Breast epithelium (tissue), 4 donors: ENCODE measurements at places on chromosomes 11 and 22. TPM values are rescaled to one million over a fixed set of nuclear protein-coding genes. Genes with fewer than 3 reads are reported as not detected.

- peak; percentile 92 for DNase-seq
Measured at GRCh38 chr11:113875234-113876073, at the start of gene USP28. Gene USP28, minus strand, starts transcription at chr11:113875572. Its CDS starts 71 bp downstream, at chr11:113875501.

- peak; percentile 87 for DNase-seq
Measured at GRCh38 chr11:61695917-61696316, 15.7 kb downstream of the DAGLA start.

DNA sequence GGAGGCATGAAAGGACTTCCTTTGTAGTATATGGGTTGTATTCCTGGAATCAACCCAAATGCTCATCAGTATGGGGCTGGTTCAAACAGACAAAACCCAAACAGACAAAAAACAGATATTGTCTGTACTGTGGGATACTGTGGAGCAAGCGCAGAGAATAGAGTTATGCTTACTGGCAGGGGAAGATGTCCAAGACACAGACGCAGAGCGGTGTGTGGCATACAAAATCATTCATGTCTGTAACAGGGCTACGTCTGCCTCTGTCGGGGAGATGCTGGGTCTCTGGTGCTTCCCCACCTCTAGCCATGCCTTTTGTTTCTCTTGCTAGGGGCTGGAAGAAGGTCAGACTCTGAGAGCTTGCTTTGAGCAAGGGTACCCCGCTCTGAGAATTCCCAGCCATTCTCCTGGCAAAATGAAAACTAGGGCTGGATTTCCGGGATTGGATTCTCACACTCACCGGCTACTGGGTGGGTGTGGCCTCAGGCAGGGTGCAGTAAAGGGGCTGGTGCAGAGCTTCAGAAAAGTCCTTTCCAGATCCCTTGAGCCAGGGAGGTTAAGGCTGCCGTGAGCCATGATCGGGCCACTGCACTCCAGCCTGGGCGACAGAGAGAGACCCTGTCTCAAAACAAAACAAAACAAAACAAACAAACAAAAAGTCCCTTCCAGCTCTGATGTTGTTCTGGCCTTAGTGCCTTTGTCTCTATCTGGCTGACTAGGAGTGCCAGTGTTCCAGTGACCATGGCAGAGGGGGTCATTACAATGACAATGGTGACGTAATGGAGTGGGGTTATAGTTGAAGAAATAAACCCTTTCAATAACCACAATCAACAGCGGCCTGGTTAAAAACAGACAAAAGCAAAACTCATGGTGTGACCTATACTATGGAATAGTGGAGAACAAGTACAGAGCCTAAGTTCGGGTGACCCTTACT lies 2.9 kb upstream of the ABCC8 start:
- DNase-seq = no peak

GRCh38 chr11:112229159-112229558 lies 2.9 kb downstream of the PTS start:
- no peak for DNase-seq

- no peak for DNase-seq
Measured at GRCh38 chr11:125348674-125349309, 147.3 kb downstream of the FEZ1 start.

CLMP gene
- 70.8 TPM for total RNA-seq

KCNK4 gene
- total RNA-seq = 2.3 TPM

GRCh38 chr11:62122076-62122475 lies 1.7 kb upstream of the INCENP start:
- DNase-seq = no peak

SHANK2 gene
- total RNA-seq = 1.3 TPM

MAPK8IP1 gene
- total RNA-seq = 7.2 TPM

WT1 gene
- total RNA-seq = 0.66 TPM

GRCh38 chr11:65053827-65054508 lies 4.4 kb downstream of the NAALADL1 start:
- DNase-seq = no peak

EHF gene
- 132 TPM for total RNA-seq

DNA sequence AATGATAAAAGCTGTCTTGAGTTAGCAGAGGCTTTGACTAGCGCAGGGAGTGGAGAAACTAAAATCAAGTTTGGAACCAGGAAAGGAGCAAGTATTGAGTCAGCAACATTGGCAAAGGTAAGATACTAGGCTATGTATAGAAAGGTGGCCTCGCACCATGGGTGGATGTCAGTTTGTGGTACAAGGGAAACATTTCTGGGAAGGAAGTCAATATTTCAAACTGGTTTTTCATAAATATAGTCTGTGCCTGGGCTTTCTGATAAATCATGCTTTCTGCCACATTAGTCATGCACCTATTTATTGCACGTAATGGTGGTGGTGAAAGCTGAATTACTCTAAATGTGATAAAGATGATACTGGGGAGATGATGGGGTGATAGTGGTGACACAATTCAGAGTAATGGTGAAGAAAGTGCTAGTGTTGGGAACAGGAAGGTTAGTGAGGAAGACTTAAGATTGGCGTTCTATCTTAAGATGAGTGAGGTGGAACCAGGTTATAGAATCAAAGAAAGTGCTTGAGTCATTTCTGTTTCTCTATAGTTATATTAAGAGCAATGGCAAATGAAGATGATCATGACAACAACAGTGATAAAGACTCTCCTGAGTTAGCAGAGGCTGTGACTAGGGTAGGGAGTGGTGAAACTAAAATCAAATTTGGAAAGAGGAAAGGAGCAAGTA lies 729.0 kb downstream of the FAM181B start:
- no peak for DNase-seq

DNA sequence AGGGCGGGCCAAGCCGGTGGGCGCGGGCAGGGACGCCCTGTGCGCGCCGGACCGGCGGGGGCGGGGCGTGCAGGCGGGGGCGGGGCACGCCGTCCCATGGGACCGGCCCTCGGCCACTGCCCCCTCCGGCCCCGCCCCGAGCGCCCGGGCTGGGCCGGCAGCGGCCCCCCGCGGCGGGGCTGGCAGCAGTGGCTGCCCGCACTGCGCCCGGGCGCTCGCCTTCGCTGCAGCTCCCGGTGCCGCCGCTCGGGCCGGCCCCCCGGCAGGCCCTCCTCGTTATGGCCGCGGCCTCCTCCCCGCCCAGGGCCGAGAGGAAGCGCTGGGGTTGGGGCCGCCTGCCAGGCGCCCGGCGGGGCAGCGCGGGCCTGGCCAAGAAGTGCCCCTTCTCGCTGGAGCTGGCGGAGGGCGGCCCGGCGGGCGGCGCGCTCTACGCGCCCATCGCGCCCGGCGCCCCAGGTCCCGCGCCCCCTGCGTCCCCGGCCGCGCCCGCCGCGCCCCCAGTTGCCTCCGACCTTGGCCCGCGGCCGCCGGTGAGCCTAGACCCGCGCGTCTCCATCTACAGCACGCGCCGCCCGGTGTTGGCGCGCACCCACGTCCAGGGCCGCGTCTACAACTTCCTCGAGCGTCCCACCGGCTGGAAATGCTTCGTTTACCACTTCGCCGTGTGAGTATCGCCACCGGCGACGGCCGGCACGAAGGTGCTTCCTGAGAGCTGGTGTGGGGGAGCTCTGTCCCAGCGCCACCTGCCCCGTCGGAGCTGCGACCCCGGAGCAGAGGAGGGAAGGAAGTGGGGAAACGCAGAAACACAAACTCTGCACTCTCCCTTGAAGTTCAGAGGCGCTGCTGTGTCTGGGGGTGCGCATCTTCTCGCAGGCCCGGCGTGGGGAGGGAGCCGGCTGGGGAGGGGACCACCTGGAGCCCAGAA lies at the start of gene KCNQ1:
TSS of gene KCNQ1 (plus strand) at position 188 of the 925 bp plus-strand sequence. CDS start at position 279, 91 bp downstream.
- DNase-seq = no peak

SLC16A8 gene
- total RNA-seq = 1.3 TPM

GRCh38 chr22:33659448-33659847 lies 260.8 kb downstream of the LARGE1 start:
- DNase-seq = no peak

- no peak for DNase-seq
Measured at GRCh38 chr11:87724358-87724757, 450.9 kb downstream of the RAB38 start.

GRCh38 chr11:67583247-67584204 lies at the start of gene GSTP1:
Gene GSTP1, plus strand, starts transcription at chr11:67583812. Its CDS starts 32 bp downstream, at chr11:67583844.
- DNase-seq = peak; percentile 81

GRCh38 chr11:115069599-115069998 lies 391.3 kb downstream of the NXPE2 start:
- no peak for DNase-seq

- DNase-seq = no peak
Measured at GRCh38 chr11:72375241-72375960, 58.9 kb downstream of the CLPB start.

GALR3 gene
- 0.44 TPM for total RNA-seq

- DNase-seq = no peak
Measured at GRCh38 chr11:14872032-14872431, 20.0 kb downstream of the CYP2R1 start.

DNA sequence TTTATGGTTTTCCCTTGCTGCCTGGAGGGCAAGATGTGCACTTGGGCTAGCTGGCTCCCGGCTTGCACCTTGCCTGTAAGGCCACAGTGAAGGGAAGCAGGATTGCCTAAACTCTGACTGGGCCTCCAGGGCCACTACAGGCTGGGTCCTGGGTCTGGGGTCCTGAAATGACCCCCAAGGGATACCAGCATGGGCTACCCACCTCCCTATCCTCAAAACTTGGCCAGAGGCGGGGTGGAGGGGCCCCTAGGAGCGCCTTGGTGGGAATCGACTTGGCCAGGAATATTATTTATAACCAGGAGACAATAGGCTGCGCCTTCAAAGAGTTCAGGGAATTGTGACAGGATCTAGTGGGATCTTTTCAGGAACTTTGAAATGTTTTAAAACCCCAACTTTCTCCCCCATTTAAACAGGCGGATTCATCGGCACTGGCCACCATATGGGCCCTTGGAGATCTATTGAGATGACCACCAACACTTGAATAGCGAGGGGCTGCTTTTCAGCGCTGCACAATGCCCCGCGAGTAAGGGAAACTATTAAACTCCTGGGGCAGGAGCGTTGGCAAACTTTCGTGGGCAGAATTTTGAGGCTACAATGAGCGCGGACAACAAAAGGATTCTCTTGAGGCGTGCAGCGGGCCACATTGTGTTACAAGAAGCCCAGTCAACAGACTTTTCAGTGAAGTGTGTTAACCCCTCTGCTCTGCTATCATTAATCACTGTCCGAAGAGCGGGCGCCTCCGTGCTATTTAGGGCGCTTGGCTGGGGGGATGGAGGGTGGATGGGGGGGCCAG lies 15.2 kb downstream of the PAX6 start:
- DNase-seq = no peak

DNA sequence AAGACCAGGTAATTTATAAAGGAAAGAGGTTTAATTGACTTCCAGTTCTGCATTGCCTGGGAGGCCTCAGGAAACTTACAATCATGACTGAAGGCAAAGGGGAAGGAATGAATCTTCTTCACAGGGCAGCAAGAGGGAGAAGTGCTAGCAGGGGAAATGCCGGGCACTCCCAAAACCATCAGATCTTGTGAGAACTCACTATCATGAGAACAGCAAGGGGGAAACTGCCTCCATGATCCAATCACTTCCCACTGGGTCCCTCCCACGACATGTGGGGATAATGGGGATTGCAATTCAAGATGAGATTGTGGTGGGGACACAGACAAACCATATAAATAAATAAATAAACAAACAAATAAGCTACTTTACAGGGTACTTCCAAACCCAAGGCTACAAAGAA lies 28.8 kb upstream of the EXPH5 start:
- no peak for DNase-seq

DNA sequence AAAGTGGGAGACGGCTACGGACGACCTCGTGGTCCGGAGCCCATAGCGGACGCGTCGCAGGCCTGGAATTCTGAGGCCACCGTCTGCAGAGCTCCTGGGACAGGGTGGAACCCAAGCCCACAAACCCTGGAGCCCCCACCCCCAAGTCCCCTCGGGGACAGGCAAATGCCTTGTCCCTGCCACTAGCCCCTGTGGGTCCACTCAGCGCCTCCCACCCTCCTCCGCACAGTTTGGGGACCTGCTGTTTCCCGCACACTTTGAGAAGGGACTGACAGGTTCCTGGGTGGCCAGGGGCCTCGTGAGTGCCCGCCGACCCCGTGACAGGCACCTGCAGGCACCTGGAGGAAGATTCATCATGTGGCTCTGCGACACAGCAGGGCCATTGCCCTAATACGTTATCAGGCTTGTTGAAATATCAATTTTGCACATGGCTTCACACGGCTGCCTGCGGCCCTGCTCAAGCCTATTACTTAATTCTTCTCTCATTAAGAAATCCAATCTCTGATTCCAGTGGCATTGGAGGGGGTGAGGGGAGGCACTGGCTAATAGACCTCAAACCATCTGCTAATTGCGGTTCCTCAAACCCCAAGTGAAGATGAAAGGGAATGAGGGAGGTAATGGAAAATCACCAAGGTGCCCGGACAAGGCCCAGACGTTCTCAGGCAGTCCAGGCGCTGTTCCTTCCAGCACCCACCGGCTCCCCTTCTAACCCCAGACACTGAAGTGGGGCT lies 672.5 kb downstream of the BRD1 start:
- no peak for DNase-seq

SCYL1 gene
- 74.1 TPM for total RNA-seq

DNA sequence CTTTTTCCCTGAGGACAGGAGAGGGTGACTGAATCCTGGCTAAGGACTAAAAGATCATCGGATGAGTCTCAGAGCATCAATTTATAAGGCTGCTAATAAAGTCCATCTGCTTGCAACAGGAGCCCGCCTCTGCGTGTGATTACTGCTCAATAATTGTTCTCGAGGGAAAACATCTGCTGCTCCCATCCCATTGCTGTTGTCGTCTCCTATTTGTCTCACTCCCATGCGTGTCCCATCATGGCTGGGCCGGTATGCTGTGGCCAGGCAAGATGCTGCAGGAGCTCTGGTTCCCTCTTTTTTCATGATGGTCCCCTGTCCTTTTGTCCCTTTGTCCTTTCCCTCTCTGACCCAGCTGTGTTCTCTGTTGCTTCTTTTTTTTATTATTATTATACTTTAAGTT lies 121.2 kb downstream of the SPATA19 start:
- no peak for DNase-seq

DNA sequence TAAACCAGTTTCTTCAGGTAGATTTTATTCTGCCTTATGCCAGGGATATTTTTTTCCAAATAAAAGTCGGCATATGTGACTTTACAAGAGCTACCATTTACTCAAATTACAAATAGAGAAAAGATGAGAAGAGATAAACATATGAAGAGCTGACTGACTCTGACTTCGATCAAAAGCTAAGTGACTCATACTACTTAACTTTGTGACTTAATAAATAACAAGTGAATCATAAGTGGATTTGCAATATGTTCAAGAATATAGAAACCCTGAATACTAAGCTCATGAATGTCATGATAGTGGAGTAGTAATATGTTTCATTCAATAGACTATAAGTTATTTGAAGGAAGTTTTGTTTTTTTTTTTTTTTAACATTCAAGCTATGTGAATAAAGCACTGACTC lies 130.5 kb upstream of the ANO3 start:
- no peak for DNase-seq

GRCh38 chr11:78704811-78705210 lies 130.1 kb upstream of the NARS2 start:
- DNase-seq = no peak

NRIP3 gene
- total RNA-seq = 14.5 TPM

GRCh38 chr11:97225794-97226193 lies 836.0 kb downstream of the JRKL start:
- DNase-seq = no peak
